ENCODE measurements at places on chromosomes 2 and 18.

- H3K27me3 ChIP-seq: no peaks in the 10 kb centered on the region
- H3K4me1 ChIP-seq: peaks cover 12% of the 10 kb centered on the region
These were observed 151.8 kb downstream of the B3GNT2 start for GRCh38 chr2:62347563-62348270.

- no peaks in the 10 kb centered on the region for H3K4me1 ChIP-seq
- H3K36me3 ChIP-seq: peaks cover 4% of the 10 kb centered on the region
- H3K27ac ChIP-seq: no peak overlapping the region
- peak; percentile 57 for DNase-seq
- no peaks in the 10 kb centered on the region for H3K27me3 ChIP-seq
- no peak overlapping the region for H3K4me3 ChIP-seq
These were observed 31.7 kb upstream of the UBXN4 start for GRCh38 chr2:135709992-135710391.

GRCh38 chr2:36277881-36278523 is 77.6 kb upstream of the CRIM1 start:
- H3K27me3 ChIP-seq: no peaks in the 10 kb centered on the region
- H3K4me1 ChIP-seq: no peaks in the 10 kb centered on the region
- no peak overlapping the region for H3K27ac ChIP-seq
- no peaks in the 10 kb centered on the region for H3K36me3 ChIP-seq
- no peak overlapping the region for H3K4me3 ChIP-seq
- DNase-seq: no peak

- no peaks in the 10 kb centered on the region for H3K36me3 ChIP-seq
- no peak for DNase-seq
- H3K27ac ChIP-seq: peak overlapping the region; percentile 88
- peaks cover 77% of the 10 kb centered on the region for H3K4me1 ChIP-seq
- H3K4me3 ChIP-seq: no peak overlapping the region
These were observed 176.2 kb upstream of the EPAS1 start for GRCh38 chr2:46120792-46121555.

DNA sequence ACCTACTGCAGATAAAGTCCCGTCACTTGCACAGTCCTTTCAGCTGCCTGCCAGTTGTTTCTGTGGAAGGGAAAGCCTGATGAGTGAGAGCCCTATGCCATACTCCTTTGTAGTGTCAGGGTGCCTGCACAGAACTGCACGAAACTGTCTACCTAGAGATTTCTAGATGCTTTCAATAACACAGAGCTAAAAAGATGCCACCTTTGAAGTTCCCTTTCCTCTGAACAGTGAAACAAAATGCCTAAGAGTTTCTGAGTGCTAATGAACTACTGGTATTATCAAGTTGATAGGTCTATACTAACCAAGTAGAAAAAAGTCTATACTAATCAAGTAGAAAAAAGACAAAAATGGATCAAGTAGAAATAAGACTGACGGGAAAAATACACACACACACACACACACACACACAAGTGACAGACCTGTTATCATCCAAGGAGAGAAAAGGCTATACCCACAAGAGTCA is 79.0 kb downstream of the TLK1 start:
- no peak overlapping the region for H3K4me3 ChIP-seq
- no peak overlapping the region for H3K27ac ChIP-seq
- DNase-seq: no peak
- no peaks in the 10 kb centered on the region for H3K27me3 ChIP-seq

DNA sequence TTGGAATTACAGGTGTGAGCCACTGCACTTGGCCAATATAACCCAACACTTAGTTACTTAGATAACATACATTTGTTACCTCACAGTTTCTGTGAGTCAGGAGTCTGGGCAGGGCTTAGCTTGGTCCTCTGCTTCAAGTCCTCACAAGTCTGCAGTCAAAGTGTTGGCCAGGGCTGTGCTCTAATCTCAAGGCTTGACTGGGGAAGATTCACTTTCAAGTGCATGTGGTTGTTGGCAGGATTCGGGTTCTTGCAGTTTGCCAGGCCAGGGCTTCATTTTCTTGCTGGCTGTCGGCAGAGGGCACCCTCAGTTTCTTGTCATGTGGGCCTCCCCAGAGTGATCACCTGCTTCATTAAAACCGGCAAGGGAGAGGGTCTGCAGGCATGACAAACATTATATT is 103.7 kb downstream of the SLC4A3 start:
- H3K27me3 ChIP-seq: no peaks in the 10 kb centered on the region
- no peak for DNase-seq
- H3K4me1 ChIP-seq: peaks cover 10% of the 10 kb centered on the region
- H3K27ac ChIP-seq: no peak overlapping the region

DNA sequence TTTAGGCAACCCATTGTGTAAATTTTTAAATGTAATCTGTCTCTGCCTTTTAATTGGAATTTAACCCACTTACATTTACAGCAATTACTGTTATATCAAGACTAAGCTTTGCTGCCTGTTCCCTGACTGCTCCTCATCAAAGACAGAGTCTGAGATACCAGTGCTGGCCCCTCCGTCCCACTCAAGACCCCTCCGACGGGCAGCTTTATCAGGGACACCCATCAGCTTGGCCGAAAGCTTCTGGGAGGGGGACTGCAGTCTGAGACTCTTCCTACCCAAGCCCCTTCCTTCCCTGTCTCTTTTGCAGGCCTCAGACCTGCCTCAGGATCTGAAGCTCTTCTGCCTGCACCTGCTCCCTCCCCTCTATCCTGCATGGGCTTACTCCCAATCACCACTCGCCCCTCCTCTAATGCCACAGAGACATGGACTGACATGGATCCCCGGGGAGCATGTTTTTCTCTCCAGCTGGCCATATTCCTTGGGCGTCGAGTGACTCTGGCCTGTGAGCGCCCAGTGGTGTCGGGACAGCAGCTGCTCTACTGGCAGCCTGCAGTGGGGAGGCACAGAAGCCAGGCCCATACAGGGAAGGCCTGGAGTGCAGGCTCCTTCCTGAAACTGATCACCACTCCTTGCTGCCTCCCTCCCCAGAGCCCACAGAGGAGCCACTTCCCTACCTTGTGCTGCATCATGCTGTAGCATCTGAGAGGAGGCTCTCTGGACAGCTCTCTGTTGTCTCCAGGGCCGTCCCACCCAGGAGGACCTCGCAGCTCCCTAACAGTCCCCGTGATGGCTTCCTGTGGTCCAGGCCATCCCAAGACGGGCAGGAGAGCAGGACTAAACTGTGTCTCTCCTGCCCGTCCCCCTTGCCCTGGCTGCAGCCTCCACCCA is 3.7 kb upstream of the KIF1A start:
- no peak overlapping the region for H3K4me3 ChIP-seq
- H3K27ac ChIP-seq: no peak overlapping the region

DNA sequence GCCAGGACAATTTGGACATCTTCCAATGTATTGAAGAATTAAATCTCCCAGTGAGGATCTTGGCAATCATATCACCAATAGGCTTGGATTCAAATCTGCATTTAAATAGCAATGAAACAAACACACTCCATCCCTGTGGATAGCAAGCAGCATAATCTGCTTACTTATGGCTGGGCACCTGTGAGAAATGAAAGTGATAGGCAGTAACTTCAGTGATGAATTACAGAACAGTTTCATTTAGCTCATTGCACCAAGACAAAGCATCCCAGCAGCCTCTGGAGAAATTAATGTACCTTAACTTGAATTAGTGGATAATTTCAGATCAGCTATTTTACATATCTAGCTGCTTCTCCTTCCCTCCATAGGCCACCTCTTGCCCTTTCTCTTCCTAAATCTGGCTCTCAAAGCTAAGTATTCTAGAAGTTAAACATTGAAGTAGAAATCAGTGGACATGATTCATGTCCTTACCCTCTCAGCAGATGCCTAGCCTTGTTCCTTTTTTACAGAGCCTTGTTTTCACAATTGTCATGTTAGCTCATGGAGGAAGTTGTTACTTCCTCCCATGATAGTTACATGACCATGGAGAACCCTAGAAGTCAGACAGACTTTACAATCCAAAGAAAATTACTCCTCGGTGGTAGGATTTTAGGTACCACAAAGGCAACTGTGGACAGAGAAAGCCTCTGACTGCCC is 88.5 kb upstream of the TACR1 start:
- H3K27me3 ChIP-seq: no peaks in the 10 kb centered on the region
- H3K4me1 ChIP-seq: no peaks in the 10 kb centered on the region
- no peak overlapping the region for H3K27ac ChIP-seq
- no peaks in the 10 kb centered on the region for H3K36me3 ChIP-seq
- DNase-seq: no peak

GRCh38 chr2:74267068-74267467 is 68.7 kb downstream of the MTHFD2 start:
- H3K27ac ChIP-seq: no peak overlapping the region
- no peaks in the 10 kb centered on the region for H3K4me1 ChIP-seq
- no peak for DNase-seq
- no peaks in the 10 kb centered on the region for H3K27me3 ChIP-seq
- H3K4me3 ChIP-seq: no peak overlapping the region

Data from left ventricle myocardium inferior (tissue), 1 donor.